ENCODE measurements at places on chromosomes 4 and X. TPM values are rescaled to one million over a fixed set of nuclear protein-coding genes. Genes with fewer than 3 reads are reported as not detected.

PDLIM3 gene
- total RNA-seq = 1,630 TPM

IL1RAPL1 gene
- total RNA-seq = 0.54 TPM

GABRG1 gene
- total RNA-seq = not detected

EMCN gene
- total RNA-seq = 23.8 TPM

JAKMIP1 gene
- 1.9 TPM for total RNA-seq

All from gastroesophageal sphincter (tissue), 4 donors.